ENCODE measurements at places on chromosomes 3 and 15. TPM values are rescaled to one million over a fixed set of nuclear protein-coding genes. Genes with fewer than 3 reads are reported as not detected.

The NR1I2 gene
- total RNA-seq, result under 0.01 TPM

The PAQR5 gene
- total RNA-seq, result 4.8 TPM

The GPX1 gene
- total RNA-seq, result 298 TPM

The PLSCR5 gene
- not detected for total RNA-seq

The PLA2G4D gene
- not detected for total RNA-seq

The RHOV gene
- total RNA-seq, result not detected
